ENCODE measurements at places on chromosomes 12 and 14. TPM values are rescaled to one million over a fixed set of nuclear protein-coding genes. Genes with fewer than 3 reads are reported as not detected.

DNA sequence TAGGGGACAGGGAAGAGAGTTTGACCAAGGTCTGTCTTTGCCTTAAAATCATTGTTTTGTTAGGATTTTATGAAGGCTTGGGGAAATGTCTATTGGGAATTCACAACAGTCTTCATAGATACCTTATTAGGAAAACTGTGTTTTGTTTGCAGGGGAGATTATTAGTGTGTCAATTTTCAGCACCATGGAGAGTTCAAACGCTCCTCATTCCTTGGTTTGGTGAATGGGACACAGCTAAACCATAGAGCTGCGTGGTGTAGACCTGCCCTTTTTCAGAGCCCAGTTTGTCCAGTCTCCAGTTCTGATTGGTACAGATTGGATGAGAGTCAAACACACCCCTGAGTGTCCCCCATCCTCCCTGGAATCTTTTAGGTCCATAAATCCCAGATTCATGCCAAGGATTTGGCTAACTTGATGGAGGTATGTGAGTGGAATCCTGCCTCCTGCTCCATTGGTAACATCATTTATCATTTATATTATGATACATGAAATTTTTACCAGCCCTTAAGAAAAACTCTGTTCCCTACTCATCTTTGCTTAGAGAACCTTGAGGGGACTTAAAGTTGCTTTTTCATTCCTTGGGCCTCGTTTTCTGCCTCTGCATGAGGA is 12.0 kb downstream of the NGDN start:
- H3K4me1 ChIP-seq, result peaks cover 12% of the 10 kb centered on the region
- no peak overlapping the region for H3K4me3 ChIP-seq
- no peaks in the 10 kb centered on the region for H3K27me3 ChIP-seq
- peaks cover 8% of the 10 kb centered on the region for H3K36me3 ChIP-seq

GRCh38 chr14:59464486-59465315 is 479 bp downstream of the GPR135 start:
- peak; percentile 72 for DNase-seq
- H3K27me3 ChIP-seq, result no peaks in the 10 kb centered on the region
- H3K4me3 ChIP-seq, result peak overlapping the region; percentile 88
- H3K4me1 ChIP-seq, result peaks cover 9% of the 10 kb centered on the region

GRCh38 chr14:91084516-91084915 is 24.1 kb upstream of the RPS6KA5 start:
- no peaks in the 10 kb centered on the region for H3K27me3 ChIP-seq
- H3K27ac ChIP-seq, result peak overlapping the region; percentile 58
- peaks cover 25% of the 10 kb centered on the region for H3K36me3 ChIP-seq
- H3K4me1 ChIP-seq, result peaks cover 30% of the 10 kb centered on the region
- H3K4me3 ChIP-seq, result no peak overlapping the region

Gene MGP
- 0.44 TPM for total RNA-seq

Data from activated naive CD8-positive, alpha-beta T cell treated with anti-CD3 and anti-CD28 coated beads, Interleukin-2, amount 10 ng/mL, durations not matched to agents 7 days and 5 days (primary cell).